NCI-H460 (cell line): ENCODE measurements at places on chromosomes 6 and 20. TPM values are rescaled to one million over a fixed set of nuclear protein-coding genes. Genes with fewer than 3 reads are reported as not detected.

DNA sequence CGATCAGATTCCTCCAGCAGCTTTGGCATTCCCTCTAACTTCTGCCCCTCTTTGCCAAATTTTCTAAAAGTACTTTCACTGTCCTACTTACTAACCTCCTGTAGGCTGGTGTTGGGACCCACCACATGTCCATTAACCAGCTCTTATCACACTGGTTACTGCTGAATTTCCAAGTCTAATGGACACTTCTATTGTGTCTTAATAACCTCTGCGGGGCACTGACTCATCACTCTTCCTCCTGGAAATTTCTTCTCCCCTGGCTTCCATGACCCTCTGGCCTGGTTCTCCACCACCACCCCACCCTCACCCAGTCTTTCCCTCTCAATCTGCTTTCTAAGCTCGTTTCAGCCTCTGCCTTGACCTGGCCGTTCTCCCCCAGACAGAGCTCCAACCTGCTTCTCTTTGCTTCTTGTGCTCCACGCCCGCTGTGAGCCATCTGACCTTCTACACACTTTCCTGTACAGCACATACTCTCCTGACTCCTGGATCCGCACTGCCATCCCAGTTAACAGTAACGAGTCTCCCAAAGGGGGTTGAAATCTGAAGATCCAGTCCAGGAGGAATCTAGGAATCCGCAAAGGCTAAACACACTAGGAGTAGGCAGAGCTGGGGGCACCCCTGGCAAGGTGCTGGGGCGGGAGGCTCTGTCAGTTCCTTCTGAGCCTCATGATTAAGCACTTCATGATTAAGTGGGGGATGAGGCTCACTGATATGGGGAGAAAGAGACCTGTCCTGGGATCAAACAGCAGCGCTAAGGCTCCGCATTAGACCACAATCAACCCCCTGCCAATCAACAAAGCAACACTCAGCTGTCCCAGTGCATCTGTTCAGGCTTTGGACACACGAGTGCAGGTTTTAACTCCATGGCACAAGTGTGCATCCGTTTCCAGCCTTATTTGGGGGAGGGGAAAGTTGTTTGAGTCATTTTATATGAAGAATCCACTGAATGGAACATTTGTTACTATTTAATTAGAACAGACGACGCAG, 146.3 kb downstream of the LY86 start:
- no peak for DNase-seq

DNA sequence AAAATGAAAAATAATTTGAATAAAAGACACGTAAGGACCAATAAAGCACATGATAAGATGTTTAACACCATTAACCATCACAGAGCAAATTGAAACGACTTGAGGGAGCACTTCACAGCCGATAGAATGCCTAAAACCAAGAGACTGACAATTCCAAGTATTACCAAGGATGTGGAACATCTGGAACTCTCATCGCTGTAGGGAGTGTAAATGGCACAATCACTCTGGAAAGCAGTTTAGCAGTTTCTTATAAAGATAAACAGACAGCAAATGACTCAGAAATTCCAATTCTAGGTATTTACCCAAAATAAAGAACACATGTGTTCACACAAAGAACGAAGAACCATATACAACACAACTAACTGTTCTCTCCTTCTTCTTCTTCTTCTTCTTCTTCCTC, 8.5 kb upstream of the UBD start:
- no peak for DNase-seq

DNA sequence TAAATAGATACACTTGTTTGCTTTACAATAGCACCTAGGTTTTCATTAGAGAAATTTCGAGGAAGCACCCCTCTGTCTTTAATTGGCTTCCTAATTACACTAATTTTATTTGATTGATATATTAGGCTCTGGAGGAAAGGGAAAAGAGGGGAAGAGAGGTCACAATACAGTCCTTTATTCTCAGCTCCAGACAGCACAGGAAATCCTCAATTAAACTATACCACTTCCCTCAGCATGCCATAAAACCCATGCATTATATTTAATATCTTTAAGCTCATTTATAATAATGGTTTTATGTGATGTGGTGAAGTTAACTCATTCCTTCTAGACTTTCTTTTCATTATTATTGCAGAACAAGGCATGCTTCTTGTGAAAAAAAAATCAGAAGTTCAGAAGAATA, 17.7 kb upstream of the PDE7B start:
- no peak for DNase-seq

DNA sequence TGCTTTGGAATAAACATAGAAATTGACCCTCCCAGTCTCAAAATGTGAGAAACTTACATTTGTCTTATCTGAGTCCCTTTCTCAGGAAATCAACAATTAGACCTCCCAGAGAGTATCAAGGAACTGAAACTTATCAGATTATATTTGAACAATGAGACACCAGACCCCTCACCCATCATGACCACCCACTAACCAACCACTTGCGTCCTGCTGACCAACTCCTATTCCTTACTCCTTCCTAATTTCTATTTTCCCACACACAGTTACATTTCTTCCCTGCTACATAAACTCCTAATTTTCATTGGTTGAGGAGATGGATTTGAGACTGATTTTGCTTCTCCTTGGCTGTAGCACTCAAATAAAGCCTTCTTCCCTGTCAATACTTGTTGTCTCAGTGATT, 97.9 kb downstream of the TPBG start:
- no peak for DNase-seq

- DNase-seq, result no peak
These were observed 2.2 kb upstream of the OXT start for GRCh38 chr20:3068986-3069900.

GRCh38 chr6:107691062-107691751, 132.9 kb downstream of the SCML4 start:
- DNase-seq, result no peak

- DNase-seq, result no peak
These were observed 198.6 kb downstream of the CDKAL1 start for GRCh38 chr6:20732896-20733295.

- DNase-seq, result no peak
These were observed 141.3 kb upstream of the MYLIP start for GRCh38 chr6:15987569-15987968.

The CST5 gene
- total RNA-seq, result not detected in 2 replicates

The AKAP12 gene
- total RNA-seq, result 7.8 and 8.8 TPM in 2 replicates
